ENCODE measurements at places on chromosomes 11 and 22. TPM values are rescaled to one million over a fixed set of nuclear protein-coding genes. Genes with fewer than 3 reads are reported as not detected.
A peak's percentile ranks its signal among the peaks of the same experiment; 100 is the strongest.

DNA sequence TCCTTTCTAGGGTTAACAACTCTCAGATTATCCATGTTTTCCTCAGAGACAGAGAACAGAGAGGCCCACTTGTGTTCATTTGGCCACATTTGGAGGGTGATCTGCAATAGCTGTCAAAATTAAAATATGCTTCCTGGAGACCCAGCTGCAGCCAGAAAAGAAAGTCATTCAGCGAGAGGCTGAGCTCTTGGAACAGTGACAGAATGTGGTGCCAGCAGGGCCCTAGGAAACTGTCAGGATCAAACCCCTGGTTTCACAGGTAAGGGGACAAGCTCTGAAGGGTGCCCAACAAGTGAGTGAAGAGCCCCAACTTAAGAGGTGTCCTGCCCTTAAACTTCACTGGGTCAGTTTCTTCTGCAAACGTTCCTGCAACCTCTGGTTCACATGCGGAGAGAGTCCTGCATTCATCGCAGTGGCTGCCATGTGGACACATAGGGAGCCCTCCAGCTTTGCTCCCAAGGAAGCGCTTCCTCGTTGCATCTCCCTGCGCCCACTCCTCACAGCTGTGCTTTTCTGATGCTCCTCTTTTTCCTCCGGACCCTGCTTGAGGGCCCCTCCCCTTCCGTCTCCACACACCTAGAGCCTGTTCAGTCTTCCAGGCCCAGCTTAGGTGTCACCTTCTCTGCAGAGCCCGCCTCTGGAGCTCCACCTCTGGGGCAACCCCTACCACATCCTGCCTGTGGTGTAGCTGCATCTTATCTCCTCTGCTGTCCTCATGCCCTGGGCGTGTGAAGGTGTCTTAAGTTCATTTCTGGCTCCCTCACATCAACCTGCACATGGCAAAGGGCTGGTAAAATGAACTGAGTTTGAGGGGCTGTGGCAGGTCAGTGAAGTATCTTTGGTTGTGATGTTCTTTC is 3.9 kb downstream of the UCP3 start:
- DNase-seq = no peak

GRCh38 chr11:98243897-98244296 is 776.9 kb upstream of the CNTN5 start:
- DNase-seq = peak; percentile 6

DNA sequence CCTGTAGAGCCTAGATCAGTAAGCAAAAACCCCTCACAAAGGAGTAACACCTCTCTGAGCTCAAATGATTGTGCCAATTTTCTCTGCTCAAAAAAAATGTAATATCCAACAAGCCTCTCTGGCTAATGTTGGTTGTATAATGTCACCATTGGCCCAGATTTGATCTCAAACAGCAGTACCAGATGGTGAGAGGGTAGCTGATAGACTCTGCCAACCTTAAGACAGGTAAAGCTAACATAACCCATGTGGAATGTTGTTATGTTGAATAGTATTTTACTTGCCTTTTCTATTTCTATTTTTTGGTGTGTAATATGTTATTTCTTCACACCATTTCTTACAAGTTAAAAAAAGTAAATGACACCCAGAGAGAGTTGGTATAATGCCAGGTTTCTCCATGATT is 166.7 kb upstream of the GUCY1A2 start:
- no peak for DNase-seq

- DNase-seq = no peak
Measured at GRCh38 chr11:104467404-104467803, 303.5 kb upstream of the PDGFD start.

GRCh38 chr11:76919887-76920746 is 59.4 kb downstream of the ACER3 start:
- peak; percentile 96 for DNase-seq

GRCh38 chr11:124541204-124541603 is 2.2 kb downstream of the OR8B12 start:
- DNase-seq = no peak

DNA sequence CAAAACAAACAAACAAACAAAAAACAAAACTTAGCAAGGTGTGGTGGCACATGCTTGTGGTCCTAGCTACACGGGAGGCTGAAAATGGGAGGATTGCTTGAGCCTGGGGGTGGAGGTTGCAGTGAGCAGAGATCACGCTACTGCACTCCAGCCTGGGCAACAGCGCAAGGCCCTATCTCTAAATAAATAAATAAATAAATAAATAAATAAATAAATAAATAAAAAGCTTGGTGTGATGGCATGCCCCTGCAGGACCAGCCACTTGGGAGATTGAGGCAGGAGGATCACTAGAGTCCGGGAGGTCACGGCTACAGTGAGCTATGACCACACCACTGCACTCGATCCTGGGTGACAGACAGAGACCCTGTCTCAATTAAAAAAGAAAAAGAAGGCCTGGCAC is 9.0 kb upstream of the STARD10 start:
- no peak for DNase-seq

DNA sequence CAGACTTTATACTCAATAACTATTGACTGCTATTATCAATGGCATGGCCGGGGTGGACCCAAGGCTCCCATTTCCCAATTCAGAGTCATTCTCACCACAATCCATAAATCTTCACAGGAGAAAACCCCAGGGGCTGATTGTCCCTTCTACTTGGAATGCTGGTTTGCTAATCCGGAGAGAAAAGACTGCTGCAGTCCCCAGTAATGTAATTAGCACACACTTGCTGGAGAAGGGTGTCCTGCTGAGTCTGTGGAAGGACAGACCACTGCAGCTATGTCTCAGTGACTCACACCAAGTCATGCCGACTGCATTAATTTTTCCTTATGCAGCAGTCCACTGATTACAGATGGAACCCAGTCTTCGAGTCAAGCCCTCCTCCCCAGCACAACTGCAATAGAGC is 5.9 kb upstream of the ETS1 start:
- DNase-seq = no peak

DNA sequence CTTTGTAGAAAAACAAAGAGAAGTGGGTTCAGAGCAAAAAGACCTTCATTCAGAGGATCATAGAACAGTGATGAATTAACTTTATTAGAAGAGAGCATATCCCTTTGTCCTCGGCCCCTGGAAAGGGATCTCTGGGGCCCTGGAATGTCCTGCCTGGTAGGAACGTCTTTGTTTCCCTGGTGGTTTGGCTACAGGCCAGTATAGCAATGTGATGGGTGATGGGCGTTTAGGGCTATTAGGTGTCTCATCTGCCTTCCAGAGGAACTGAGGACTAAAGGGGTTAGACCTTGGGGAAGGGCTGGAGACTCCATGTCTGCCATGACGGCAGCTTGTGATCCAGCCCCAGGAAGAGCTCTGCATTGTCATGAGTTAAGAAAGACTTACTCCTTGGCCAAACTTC is 9.1 kb downstream of the APOL4 start:
- no peak for DNase-seq

- no peak for DNase-seq
Measured at GRCh38 chr11:65213322-65214211, 31.8 kb downstream of the CAPN1 start.

- DNase-seq = no peak
Measured at GRCh38 chr22:43150731-43151206, 590 bp upstream of the TSPO start.

- no peak for DNase-seq
Measured at GRCh38 chr22:48102581-48102980, 1340.1 kb downstream of the TBC1D22A start.

DNA sequence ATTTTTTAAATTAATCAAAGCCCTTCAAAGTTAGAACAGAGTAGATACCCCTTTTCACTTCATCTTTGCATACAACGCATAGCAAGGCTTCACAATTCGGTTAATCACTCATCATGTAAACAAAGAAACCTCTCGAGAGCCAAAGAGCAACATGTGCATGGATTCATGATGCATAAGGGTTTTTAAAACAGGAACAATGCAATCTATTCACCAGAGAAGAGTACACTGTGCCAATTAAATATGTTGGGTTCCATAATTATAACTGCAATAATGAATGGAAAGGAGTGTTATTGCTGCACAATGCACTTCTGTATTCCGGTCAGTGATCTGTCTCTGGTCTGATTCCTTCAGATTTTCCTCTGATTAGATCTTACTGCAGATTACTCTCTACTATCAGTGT is 45.3 kb downstream of the CADM1 start:
- no peak for DNase-seq

GRCh38 chr11:44711113-44711786 is 15.5 kb upstream of the TSPAN18 start:
- DNase-seq = no peak

Gene DBX1
- not detected for total RNA-seq

Gene PKDREJ
- not detected for total RNA-seq
